ENCODE measurements at places on chromosomes 13 and 19.

DNA sequence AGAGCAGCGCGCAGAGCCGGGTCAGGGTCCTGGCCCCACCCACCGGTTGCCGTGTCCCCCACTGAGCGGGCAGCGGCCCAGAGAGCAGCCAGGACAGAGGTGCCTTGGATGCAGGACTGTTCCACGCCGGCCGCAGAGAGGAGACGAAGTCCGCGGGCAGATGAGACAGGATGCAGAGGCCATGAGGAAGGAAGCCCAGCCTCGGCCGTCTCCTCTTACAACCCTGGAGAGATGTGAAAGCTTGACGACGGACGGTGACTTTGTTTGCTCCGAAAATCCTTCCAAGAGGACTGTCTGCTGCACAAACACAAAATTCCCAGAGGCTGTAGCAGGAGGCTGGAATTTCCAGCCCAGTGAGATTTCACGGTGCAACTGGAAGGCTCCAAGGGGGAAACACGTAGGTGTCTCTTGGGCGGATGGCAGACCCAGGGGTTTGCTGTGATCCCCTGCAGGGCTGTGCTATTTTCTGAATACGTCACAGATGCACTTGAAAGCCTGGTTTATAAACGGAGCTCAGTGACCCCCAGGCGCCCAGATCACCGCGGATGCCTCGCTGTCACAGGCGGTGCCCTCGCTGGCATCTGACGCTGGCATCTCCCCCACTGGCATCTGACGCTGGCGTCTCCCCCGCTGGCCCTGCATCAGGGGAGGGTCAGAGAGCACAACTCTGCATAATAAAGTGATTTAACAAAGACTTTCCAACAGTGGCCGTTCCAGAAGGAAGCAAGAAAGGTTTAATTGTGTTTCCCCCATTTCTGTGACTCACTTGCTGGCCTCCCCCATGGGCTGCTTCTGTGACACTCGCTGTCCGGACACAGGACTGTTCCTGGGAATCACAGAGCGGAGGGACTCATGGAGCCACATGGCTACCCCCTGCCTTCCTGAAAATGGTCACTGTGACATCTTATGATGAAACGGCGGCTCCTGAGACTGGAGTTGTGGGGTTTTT is 62.0 kb upstream of the C13orf46 start:
- DNase-seq, result no peak

- DNase-seq, result no peak
Measured at GRCh38 chr13:36098080-36098479, 33.1 kb downstream of the DCLK1 start.

GRCh38 chr19:18781885-18782527 is 9.1 kb downstream of the COMP start:
- DNase-seq, result no peak

- DNase-seq, result peak; percentile 20
Measured at GRCh38 chr19:38395381-38396114, 7.1 kb downstream of the SPRED3 start.

GRCh38 chr19:10133596-10133995 is 13.9 kb upstream of the EIF3G start:
- no peak for DNase-seq

GRCh38 chr19:43433358-43433673 is 18.6 kb downstream of the TEX101 start:
- no peak for DNase-seq
